ENCODE measurements at places on chromosomes 5 and 9.

DNA sequence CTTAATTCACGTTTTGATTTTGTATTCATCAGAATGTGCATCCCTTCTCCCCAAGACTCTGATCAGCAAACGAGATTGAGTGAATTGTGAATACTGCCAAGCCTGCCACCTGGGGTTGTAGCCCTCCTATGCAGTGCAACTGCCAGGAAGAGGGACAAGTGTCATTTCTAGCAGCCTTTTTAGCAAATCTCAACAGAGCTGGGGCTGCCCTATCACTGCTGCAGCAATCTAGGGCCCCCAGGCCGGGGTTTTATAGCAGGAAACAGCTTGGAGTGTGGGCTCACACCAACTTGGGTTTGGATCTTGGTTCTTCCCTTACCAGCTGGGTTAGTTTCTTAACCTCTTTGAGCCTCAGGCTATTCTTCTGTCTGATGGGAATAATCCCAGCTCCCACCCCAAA lies 4.0 kb downstream of the CSF1R start:
- DNase-seq: no peak

DNA sequence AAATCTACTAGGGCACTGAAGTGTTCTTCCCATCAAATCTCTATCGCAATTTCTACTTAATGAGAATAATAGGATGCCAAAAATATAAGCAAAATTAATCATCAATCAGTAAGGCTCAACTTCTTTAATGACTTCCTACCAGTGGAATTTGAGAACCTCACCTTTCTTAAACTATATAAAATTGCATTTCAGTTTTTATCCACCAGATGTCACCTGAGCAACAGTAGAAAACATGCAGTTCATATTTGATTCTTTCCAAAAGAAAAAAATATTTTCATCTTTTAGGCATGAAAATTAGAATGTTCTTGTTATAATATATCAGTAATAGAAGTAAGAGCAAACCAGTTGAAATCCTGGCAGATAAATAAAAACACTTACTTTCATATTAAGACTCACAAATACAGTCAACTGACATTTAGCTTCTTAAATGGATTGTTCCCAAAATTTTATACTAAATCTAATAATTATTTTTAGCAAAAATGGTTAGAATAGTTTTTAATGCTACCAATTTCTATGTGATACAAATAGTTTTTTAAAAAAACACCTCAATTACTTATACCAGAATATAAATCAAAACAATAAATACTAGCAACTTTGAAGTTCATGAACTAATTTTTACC lies 13.4 kb upstream of the CCDC112 start:
- DNase-seq: no peak

DNA sequence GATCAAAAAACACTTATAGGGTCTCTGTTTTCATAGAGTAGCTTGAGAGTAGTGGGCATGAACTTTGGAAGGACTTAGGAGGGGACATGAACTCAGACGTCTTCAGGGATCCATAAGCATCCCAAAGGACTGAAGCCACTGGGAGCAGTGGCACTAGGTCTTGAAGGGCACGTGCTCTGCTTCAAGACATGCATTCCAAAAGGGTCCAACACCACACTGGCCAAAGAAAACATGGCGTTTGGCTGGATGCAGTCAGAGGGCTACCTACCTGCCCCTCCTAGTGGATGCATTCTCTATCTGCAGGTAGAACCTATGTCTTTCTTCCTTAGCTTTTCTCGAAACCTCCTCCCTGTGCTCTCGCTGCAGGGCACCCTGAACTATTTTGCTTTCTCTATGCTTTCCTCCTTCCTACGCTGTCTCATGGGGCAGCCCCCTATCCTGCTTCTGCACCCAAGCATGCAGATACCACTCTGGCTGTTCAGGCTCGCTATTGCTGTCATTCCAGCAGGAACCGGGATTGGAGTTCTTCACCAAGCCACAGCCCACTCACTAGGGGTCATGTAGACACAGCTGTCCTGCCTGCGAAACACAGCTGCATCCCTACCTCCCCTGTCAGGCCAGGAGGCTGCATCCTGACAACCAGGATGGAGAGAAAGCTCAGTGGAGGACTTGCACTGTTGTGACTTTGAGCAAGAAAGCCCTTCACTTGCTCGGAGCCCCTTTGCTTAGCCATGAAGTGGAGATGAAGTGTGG lies 11.9 kb downstream of the FAM240B start:
- no peak for DNase-seq

DNA sequence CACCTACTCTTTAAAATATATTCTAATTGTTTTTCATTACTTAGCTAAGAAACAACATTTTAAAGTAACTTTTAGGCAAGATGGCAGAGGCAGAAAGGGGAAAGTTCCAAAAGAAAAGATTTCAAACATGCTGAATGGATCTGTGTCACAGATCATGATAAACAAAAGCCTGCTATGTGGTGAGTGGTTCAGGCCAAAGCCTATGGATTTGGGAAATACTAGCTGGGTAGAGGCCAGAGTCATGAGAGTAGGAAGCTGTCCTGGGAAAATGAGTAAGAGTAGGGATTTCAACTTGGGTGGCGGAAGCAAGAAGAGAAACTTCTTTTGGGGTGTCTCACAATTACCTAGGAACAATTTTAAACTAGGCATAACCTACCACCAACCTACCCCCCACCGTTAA lies 68.7 kb upstream of the GRHPR start:
- no peak for DNase-seq

DNA sequence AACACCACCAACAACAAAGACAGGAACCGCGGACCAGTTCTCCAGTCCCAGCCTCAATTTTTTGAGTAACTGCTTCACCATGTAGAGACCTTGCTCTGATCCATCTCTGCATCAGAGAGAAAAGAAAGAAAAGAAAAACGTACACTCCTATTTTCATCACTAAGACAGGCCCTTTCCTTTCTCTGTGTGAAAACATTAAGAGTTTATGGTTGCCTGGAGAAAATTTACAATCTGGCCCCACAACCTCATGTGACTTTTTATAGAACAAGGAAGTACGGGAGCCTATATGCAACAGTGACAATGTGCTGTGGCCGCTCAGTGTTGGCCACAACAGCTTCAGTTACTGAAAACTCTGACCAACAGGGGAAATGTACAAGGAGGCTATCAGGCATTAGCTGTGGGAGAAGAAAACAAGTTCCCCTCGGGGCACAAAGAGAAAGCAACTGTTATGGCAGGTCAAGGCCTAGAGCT lies 272.9 kb upstream of the PTGER4 start:
- no peak for DNase-seq

DNA sequence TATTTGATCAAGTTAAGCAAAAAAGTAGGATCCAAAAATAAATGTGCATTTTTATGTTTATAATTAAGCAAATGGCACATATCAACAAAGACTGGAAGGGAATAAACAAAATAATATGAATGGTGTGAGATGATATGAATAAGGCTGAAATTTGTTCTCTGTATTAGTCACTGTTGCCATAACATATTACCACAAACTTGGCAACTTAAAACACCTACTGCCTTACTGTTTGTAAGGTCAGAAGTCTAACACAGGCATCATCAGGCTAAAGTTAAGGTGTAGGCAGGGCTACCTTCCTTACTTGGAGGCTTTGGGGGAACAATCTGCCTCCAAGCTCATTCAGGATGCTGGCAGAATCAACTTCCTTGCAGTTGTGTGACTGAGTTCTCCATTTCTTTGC lies 19.3 kb downstream of the PGGT1B start:
- DNase-seq: no peak

DNA sequence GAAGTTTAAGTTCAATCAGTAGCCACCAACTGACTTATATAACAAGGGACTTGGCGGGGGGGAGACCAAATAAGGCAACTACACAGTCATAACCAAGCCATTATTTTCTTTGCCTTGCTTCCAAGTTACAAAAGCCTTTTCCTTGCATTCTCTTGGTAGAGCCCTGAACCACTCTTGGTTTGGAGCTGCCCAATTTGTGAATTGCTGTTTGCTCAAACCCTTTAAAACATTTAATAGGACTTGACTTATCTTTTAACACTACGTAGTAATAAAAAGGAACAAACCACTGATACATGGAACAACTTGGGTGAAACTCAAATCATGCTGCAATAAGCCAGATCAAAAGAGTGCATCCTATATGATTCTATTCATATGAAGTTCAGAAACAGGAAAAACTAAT lies 31.7 kb upstream of the MSH3 start:
- no peak for DNase-seq

All from activated naive CD4-positive, alpha-beta T cell (primary cell).